ENCODE measurements at places on chromosomes 1 and 21. TPM values are rescaled to one million over a fixed set of nuclear protein-coding genes. Genes with fewer than 3 reads are reported as not detected.
A peak's percentile ranks its signal among the peaks of the same experiment; 100 is the strongest.

The DISP3 gene
- 0.87 TPM for polyA plus RNA-seq

The GJA5 gene
- 28.2 TPM for polyA plus RNA-seq

The INSRR gene
- 1.7 TPM for polyA plus RNA-seq

The DRAM2 gene
- polyA plus RNA-seq, result 79.7 TPM

The ZNF593OS gene
- 0.62 TPM for polyA plus RNA-seq

The OR14K1 gene
- not detected for polyA plus RNA-seq

The NUP210L gene
- 0.04 TPM for polyA plus RNA-seq

DNA sequence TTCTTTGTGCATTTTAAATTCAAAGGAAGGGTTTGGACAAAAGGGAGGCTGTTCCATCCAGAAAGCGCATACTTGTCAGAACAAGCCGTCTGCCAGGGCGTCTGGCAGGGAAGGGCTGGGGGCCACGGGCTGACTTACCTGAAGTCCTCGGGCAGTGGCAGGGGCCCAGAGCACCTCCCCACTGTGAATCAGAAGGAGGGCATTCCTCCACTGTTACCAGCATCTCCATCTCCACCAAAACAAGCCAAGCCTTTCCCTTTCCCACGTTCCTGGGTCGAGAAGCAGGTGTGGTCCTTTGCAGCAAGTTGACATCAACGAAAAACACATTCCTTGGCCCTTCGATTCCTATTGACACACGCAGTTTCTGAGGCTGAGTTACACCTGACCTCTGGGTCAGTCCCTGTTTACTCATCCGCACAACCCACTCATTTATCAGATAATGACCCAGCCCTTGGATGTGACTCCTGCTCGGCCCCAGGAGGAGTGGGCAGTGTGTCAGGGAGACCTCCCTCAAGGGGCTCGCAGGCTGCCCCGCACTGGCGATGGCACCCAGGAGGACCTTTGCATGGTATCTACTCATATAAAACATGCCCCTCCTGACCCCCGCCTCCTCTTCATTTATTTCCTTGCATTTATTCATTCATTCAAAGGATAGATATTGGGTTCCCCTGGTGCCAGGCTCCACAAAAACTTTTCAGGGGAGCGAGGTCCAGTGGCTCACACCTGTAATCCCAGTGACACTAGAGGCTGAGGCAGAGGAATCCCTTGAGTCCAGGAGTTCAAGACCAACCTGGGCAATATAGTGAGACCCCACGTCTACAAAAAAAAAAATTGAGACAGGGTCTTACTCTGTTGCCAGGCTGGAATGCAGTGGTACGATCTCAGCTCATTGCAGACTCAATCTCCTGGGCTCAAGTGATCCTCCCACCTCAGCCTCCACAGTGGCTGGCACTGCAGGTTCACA lies 60.2 kb downstream of the TOMM20 start:
- DNase-seq, result no peak

- DNase-seq, result no peak
These were observed 191.0 kb downstream of the TPR start for GRCh38 chr1:186183970-186184628.

GRCh38 chr1:87226341-87226760 lies 102.3 kb upstream of the LMO4 start:
- peak; percentile 45 for DNase-seq

DNA sequence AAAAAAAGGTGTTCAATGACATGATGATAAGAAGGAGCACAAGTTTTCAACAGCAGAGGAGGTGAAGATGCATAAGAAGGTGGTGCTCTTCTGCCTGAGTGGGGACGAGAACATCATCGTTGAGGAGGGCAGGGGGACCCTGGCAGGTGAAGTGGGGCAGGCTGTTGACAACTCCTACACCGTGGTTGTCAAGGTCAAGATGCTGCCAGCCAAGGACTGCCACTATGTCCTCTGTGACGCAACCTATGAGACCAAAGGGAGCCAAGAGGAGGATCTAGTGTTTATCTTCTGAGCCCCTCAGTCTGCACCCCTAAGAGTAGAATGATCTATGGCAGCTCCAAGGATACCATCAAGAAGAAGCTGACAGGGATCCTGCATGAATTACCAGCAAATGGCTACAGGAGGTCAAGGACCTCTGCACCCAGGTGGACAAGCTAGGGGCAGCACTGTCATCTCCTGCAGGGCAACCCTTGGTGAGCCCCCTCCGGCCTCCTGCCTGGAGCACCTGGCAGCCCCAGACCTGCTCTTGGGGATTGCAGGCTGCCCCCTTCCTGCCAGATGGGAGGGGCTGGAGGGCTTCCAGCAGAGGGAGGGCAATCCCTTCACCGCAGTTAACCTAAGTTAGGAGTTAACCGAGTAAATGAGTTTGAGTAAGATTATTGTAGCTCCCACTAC lies 80.5 kb downstream of the ZNF281 start:
- DNase-seq, result no peak

- no peak for DNase-seq
These were observed 1091.6 kb upstream of the PRMT6 start for GRCh38 chr1:105964879-105965278.

DNA sequence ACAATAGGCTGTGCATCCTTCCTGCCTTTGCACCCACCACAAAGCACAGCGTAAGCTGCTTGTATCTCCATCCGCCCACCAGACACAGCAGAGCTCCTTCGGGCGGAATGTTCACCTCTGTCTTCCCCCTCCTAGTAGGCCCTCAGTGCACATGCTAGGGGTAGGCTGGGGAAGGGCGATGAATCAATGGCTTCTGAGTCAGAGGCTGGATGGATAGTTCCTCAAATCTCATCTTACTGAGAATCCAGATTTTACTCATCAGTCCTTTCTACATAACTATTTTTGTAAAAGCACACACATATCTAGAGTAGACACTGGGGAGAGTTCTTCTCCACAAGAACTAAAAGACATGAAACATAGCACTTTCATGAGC lies 73.8 kb downstream of the BCAR3 start:
- DNase-seq, result no peak

DNA sequence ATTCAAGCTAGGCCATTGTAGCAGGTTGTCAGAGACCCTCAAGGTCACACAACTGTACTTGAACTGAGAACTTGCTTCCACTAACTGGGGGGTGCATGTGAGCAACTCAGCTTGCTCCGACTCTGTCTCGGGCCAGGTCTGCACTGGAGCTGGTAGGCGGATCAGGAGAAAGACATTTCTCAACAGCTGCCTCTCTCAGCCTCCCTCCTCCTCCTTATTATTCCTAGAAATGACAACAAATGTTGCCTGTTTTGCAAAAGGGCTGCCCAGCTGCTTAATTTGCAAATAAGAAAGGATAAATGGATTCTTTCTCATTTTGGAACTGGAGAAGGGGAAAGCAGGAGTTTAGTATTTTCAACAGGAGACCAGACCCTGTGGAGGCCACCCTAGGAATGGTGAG lies 140.5 kb downstream of the RHOU start:
- DNase-seq, result no peak
